ENCODE measurements at places on chromosomes 7 and 10.

- DNase-seq: no peak
Observed at GRCh38 chr7:86407291-86407690, 236.4 kb upstream of the GRM3 start.

DNA sequence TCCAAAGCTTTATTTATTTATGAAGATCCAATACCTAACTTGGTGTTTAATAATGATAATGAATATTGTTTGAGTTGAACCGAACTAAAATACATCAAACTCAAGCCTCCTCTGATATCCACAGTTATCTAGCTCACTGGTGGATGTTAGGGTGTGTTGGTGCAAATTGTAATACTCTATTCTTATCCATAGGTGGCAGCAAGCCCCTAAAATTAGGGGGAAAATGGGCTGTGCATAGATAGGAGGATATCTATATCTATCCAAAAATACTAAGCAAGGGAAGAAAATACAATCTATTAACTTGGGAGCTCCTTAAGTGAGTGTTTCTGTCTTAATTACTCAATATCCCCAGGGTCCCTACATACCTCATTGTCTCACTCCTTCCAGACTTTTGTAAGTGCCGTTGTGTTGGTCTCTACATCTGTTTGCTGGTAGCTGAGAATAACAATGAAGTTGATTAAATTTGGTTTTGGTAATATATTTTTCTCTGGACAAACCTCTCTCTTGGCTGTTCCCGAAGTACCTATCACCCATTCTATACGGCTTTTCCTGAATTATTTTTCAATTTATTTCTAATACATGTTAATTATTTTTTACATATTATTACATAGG lies 55.0 kb upstream of the VWDE start:
- DNase-seq: peak; percentile 55

- no peak for DNase-seq
Observed at GRCh38 chr10:114223066-114223465, 16.0 kb upstream of the VWA2 start.

GRCh38 chr10:123284022-123284421 lies 129.8 kb downstream of the BUB3 start:
- DNase-seq: no peak

DNA sequence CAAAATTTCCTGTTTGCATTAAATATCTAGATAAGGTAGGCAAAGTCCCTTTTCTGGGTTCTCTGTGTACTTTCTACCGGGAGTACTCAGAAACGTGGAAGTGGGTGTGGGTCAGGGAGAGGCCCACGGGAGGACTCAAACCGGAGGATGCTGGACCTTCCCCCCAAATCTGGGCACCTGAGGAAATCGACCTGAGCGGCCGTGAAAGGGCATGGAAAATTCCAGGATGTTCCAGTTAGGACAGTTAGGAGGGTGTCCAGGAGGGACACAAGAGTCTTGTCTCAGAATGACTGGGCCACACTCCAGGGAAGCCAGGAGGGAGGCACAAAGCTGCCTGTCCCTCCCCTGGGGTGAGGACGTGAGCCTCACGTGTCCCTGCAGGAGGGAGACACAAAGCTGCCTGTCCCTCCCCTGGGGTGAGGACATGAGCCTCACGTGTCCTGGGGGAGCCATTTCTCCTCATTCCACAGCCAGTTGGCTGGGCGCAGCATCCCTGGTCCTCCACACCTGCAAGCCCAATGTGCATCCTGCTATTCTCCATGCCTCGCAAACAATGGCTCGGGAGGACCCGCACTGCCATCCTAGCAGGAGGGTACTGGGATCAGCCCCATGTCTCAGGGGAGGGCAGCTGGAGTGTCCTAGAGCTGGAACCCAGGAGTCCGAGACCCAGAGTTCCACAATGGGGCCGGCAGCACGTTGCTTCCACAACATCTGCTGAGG lies 190.5 kb upstream of the PPP2R2D start:
- DNase-seq: no peak

DNA sequence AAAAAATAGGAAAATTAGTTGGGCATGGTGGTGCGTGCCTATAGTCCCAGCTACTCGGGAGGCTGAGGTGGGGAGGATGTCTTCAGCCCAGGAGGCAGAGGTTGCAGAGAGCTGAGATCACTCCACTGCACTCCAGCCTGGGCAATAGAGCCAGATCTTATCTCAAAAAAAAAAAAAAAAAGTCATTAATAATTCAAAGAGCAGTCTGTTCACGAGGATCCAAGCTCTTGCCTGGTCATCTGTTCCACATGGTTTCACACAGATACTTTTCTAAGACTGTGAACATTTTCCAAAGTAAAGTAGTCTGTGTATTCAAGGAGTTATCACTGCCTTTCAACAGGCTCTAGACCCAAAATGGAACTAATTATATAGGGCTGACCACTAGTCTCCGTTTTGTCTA lies 86.9 kb downstream of the ZNF277 start:
- no peak for DNase-seq

- DNase-seq: no peak
Observed at GRCh38 chr10:79070606-79071395, 2.0 kb downstream of the ZMIZ1 start.

GRCh38 chr10:51487576-51487975 lies 211.8 kb downstream of the CSTF2T start:
- DNase-seq: no peak
